Fibroblast of upper back skin (primary cell): ENCODE measurements at places on chromosomes 5 and 9.

- peak; percentile 98 for DNase-seq
Observed at GRCh38 chr9:130138791-130139190, 33.4 kb upstream of the NCS1 start.

GRCh38 chr5:143343042-143343441 lies 60.4 kb downstream of the NR3C1 start:
- DNase-seq, result no peak

DNA sequence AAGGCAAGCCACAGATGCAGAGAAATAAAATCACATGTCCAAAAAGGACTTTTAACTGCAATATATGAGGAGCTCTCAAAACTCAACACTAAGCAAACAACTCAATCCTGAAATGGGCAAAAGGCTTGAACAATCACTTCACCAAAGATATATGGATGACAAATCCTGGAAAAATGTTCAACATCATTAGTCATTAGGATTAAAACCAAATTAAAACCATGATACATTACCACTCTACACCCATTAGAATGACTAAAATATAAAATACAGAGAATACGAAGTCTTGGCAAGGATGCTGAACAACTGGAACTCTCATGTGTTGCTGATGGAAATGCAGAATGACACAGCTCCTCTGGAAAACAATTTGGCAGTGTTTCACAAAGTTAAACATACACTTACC lies 277.4 kb downstream of the TLE1 start:
- DNase-seq, result peak; percentile 91

DNA sequence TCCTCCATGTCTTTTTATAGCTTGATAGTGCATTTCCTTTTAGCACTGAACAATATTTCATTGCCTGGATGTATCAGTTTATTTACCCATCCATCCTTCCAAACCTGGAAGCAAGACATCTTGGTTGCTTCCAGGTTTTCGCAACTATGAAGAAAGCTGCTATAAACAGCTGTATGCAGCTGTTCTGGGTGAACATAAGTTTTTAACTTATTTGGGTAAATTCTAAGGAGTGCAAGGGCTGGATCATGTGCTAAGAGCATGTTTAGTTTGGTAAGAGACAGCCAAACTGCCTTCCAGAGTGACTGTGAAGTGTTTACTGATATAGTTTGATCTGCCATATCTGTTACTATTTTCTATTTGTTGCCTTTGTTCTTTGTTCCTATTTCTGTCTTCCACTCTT lies 58.5 kb downstream of the CSF2 start:
- no peak for DNase-seq

DNA sequence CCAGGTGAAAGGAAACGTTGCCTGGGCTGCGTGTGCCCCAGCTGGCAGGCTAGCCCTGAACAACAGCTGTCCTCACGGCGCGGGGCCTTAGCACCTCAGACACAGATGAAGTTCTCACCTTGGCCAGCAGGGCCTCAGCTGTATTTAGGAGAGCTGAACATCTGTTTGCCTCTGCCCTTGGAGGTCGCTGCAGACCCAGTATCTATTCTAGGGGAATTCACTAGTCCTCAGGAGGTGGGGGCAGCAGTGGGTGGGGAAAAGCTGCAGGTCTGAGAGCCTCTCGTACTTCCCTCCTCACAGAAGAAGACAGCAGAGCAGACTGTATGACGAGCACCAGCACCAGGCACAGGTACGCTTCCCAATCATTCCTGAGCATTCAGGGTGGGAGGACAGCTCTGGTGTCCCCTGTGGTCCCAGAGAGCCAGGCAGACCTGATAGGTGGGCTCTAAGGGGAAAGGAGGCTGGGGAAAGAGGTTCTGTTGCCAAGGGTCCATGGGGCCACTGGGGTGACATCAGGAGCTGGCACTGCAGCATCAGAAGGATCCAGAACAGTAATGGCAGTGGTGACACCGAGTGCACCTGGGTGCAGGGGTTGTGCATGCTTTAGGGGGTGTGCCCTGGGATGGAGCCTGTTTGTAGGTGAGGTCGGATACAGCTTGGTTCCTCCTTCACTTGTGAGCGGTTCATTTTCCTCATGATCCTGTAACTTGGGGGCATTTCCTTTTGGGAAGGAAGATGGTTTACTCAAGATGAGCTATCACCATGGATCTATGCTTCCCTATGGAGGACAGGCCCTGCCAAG lies 13.8 kb downstream of the CD74 start:
- no peak for DNase-seq

- DNase-seq, result no peak
Observed at GRCh38 chr5:111699976-111700375, 57.0 kb downstream of the NREP start.

GRCh38 chr5:34533582-34534522 lies 122.3 kb upstream of the RAI14 start:
- DNase-seq, result peak; percentile 94

DNA sequence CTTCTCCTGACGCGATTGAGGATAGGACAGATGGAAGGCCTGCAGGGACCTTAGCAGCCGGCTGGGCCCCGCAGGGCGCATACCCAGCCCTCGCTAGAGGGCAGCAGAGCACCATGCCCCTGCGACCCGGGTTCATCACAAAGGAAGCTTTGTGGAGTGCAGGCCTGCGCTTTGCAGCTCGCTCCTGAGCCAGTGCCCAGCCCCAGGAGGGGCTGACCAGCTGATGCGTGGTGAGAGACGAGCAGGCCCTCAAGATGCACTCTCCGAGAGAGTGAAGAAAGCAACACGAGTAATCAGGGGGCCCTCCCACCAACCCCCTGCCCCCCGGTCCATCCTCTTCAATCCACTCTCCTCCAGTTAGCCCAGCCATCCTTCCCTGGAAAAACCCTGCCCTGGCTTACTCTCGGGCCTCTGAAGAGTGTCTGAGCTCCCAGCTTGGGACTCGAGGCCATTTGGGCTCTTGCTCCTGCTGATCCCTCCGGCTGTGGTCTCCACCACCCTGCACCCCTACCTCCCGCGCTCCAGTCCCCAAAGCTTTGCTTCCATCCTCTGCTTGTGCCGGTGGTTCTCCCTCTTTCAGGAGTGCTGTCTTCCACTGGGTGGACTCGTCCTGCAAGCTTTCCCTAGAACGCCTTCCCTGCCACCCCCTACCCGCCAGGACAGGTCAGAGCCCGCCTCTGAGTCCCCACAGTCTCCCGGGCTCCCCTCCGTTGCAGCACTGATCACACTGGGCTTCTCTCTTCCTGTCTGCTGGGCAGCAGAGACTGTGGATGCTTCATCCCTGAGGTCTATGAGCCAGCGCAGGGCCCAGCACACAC lies 9.1 kb upstream of the KIF12 start:
- peak; percentile 77 for DNase-seq

DNA sequence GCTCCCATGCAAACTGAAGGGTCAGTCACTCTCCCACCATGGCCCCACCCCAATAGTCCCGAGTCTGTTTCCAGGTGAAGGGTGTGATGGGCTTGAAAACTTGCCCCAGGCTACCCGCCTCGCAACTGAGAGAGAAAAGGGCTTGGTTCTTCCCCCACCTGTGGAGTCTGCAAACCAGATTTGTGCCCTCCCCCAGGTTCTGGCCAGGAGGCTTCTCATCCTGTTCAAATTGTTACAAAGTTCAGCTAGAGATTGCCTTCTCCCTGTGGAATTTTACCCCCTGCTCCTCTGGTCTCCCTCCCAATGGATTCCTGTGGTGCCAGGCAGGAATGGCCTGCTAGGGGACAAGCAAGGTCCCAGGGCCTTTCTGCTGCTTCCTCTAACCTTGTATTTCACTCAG lies 93.1 kb upstream of the ACO1 start:
- no peak for DNase-seq

DNA sequence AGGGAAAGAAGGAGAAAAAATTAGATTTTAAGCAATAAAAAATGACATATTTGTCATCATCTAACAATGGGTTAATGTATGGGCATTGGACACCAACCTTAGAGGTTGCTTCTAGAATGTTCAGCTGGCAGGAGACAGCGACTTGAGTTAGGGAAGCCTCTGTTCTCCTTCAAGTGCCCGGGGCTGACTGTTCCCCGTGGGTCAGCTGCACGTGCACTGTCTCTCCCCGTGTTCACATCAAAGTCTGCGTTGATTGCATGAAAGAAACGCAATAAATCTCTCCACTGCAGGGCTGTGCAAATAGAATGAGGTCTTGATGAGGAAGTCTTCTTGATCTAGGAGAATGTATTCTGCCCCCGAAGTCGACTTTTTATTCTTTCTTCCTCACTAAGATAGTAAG lies at the start of gene GLT6D1:
TSS of gene GLT6D1 (minus strand) at position 345 of the 400 bp plus-strand sequence. CDS start 353 bp downstream, outside the sequence.
- no peak for DNase-seq

- peak; percentile 47 for DNase-seq
Observed at GRCh38 chr5:143657647-143658285, 154.2 kb upstream of the HMHB1 start.

DNA sequence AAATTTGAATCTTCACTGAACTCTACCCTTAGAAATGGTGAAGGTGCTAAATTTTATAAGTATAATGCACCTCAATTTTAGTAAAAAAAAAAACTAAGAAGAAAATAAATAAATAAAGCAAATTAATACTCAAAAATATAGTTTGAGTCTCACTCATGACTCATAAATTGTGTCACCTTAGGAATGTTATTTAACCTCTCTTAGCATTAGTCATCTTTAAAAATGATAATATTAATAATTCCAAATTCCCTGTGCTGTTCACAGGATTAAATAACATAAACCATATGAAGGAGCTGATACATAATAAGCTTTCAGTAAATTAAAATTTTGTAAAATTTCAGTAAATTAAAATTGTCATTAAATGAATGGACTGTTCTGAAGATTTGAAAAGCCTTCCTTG lies 339.8 kb upstream of the RGMB start:
- peak; percentile 35 for DNase-seq

GRCh38 chr9:37623267-37623666 lies 27.5 kb upstream of the FRMPD1 start:
- DNase-seq, result no peak

GRCh38 chr9:35370241-35370640 lies 119.7 kb upstream of the RUSC2 start:
- no peak for DNase-seq

DNA sequence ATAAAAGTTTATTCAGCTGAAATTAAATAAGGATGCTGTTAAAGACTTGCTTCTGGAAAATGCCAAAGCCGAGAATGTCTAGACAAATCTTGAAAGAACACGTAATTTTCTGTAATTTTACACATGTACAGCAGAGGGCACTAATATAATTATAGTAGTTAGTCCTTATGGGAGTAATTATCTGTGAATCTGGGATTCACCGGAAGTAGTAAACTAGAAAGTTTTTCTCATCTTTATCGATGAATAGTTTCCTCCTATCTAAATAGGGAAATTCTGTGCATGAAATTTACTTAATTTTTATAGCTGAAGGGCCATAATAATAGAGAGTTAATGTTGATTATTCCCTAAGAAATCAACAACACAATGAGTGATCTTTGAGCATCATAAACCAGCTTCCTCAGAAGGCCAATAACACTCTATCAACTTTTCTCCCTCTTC lies 18.4 kb upstream of the CNTLN start:
- peak; percentile 53 for DNase-seq

DNA sequence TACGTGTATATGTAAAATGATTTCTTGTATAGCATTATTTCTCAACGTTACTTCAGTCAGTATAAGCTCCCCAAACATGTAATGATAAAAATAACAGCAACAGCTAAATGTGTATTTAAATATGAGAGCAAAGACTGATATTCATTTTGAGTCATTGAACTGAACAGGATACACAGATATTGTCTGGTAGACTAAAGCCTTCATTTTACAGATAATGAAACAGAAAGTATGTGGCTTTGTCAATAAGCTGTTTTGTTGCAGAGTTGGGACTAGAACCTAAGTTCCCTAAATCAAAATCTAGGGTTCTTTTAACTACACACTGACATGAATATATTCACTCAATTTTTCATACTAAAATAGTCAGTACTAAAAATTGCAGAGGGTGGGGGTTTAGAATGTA lies 80.4 kb upstream of the MARCHF11 start:
- DNase-seq, result no peak

DNA sequence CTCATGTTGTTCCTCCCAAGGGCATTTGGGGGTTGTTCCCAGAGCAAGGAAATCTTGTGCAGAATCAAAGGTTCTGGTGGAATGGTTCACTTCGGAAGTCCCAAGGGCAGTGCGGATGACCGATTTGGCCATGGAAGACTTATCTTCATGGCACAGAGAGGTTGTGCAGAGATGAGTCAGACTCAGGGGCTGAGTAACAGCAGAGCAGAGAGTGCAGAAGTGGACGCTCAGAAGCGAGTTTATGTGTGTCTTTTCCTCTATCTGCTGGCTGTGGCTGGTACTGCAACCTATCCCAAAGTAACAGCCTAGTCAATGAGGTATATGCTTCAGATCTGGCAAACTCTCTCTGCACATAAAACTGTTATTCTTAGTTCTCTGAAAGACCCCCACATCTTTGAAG lies 118.1 kb downstream of the DPYSL3 start:
- peak; percentile 75 for DNase-seq

DNA sequence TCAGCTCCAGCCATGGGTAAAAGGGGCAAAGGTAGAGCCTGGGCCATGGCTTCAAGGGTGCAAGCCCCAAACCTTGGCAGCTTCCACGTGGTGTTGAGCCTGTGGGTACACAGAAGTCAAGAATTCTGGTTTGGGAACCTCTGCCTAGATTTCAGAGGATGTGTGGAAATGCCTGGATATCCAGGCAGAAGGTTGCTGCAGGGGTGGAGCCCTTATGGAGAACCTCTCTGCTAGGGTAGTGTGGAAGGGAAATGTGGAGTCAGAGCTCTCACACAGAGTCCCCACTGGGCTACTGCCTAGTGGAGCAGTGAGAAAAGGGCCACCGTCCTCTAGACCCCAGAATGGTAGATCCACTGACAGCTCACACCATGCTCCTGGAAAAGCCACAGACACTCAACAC lies 117.1 kb downstream of the NREP start:
- no peak for DNase-seq

DNA sequence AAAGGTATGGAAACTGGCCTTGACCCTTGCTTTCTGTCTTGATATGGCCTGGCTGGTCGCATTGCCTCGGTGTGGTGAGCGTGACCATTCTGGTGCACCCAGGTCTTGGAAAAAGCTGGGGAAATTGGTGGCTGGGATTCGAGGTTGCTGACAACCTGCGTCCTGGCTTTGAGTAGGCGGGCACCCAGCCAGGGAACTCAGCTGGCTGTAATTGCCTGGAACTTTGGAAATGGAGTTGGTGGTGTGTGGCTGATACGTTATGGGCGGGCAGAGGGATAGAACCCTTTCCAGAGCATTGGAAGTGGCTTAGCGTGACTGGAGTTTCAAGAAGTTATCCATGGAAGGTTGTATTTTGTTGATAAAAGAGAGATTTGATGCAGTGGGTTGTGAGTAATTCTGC lies 35.2 kb downstream of the KCNMB1 start:
- no peak for DNase-seq

DNA sequence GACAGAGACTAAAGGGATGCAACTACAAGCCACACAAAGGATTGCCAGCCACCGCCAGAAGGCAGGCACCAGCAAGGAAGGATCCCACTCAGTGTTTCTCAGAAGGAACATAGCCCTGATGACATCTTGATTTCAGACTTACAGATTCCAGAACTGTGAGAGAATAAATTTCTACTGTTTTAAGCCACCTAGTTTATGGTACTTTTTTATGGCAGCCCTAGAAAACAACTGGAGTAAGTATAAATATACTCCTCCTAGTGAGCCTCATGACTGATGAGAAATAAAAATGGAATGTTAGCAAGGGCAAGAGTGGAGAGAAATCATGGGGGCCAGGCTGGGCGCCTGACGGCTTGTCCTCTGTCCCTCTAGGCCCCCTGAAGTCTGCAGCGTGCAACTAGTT lies 307.3 kb downstream of the PIK3R1 start:
- DNase-seq, result no peak
